ENCODE measurements at places on chromosomes 11 and 22. TPM values are rescaled to one million over a fixed set of nuclear protein-coding genes. Genes with fewer than 3 reads are reported as not detected.

Gene APOL4
- not detected for total RNA-seq

Gene C22orf15
- total RNA-seq = not detected

Gene XNDC1N
- 5.9 TPM for total RNA-seq

Gene ARFIP2
- 76.3 TPM for total RNA-seq

Gene MLC1
- total RNA-seq = not detected

Gene OOSP3
- not detected for total RNA-seq

Gene SOX6
- 5.2 TPM for total RNA-seq

Gene PRCP
- 22.7 TPM for total RNA-seq

Gene NNMT
- total RNA-seq = 638 TPM

Gene OR51E2
- not detected for total RNA-seq

Gene PNPLA5
- total RNA-seq = not detected

Gene PLEKHB1
- not detected for total RNA-seq

Gene MPPED2
- total RNA-seq = not detected

Gene TYMP
- total RNA-seq = 54.4 TPM

Gene GLYAT
- total RNA-seq = not detected

Gene EXPH5
- total RNA-seq = 17.9 TPM

Gene KCTD14
- 1.5 TPM for total RNA-seq

Gene PTH
- not detected for total RNA-seq

Gene DYNC2H1
- total RNA-seq = 23.5 TPM

Gene KRTAP5-1
- not detected for total RNA-seq

Gene OR56A1
- not detected for total RNA-seq

Gene SEC14L6
- total RNA-seq = not detected

Gene OR6A2
- total RNA-seq = 0.17 TPM

Gene VPS51
- 77.0 TPM for total RNA-seq

Gene SHANK2
- 0.52 TPM for total RNA-seq

Gene RIC3
- total RNA-seq = 0.96 TPM
